H9 (cell line): ENCODE measurements at places on chromosomes 2 and 18.

DNA sequence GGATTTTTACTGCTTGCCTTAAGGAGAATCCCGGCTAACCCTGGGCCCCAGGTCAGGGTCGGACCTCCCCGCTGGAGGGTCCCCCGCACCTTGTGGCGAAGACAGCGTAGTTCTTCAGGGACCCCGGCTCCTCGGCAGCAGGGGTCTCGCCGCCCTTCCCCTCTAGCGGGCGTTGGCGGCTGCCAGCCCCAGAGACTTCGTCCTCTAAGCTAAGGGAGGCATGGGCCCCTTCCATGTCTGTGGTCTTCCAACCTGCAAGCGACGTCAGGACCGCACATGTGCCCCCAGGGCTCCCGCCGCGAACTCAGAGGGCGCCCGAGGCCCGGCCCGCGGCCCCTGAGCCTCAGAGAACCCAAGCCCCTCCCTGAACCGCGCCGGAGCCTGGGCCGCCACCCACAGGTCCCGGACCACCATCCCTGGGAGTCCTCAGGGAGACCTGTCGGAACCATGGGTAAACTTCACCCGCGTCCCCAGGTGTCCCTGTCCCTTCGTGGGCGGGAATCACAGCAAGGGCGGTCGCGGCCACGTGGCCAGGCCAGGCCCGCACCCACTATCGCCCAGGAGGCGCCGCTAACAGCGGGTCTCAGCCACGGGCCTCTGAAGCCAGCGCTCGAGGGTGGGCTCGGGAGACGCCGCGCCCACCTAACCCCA is 562 bp downstream of the ANKMY1 start:
- peak; percentile 44 for DNase-seq

- no peak for DNase-seq
Measured at GRCh38 chr2:159591221-159591620, 25.1 kb downstream of the BAZ2B start.

GRCh38 chr2:10575609-10576280 is 114.0 kb downstream of the NOL10 start:
- DNase-seq, result no peak

DNA sequence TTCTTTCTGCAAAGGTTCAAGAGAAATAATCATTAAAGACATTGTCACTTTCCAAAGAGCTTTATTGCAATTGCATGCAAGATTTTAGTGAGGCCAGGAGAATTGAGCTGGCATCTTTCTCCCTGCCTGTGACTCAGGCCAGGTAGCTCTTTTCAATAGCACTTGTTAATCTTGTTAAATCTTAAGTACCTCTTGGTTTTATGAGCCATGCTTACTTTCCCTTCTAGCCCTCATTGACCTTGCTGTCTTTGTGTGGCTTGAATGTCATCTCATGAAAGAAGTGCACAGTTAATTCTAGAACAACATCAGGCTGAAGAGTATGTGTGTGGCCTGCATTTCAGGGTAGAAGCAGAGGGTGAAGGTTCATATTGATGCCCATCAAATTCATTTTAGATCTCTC is 14.8 kb upstream of the LGALSL start:
- DNase-seq, result no peak

- DNase-seq, result no peak
Measured at GRCh38 chr2:27042159-27042661, 9.3 kb upstream of the AGBL5 start.

DNA sequence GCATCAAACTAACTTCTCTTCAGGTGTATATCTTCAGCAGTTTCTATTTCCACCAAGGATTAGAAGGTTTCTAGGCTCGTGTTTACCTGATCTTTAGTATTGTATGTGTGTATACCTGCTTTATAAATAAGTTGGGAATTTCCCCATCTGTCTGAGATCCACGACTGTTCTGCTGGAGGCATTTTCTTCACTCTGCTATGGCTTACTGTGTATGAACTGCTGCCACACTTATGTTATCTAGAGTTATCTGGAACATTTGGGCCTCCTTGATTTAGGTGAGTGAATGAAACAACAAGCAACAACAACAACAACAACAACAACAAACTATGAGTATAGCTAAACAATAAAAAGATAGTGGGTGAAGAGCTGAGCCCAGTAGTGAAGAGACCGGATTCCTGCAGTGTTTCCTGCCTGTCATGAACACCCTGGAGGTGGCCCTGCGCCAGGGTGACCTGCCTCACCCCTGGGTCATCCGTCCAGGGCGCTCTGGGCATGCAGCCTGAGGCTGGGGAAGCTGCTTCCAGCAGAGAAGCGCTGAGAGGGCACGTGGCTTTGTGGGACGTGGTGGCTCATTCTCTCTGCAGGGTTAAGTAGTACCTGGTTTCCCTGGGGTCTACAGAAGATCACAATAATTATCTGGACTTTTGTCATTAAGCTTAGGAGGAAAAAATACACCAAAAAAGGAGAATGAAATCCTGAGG is 56.1 kb upstream of the GATA6 start:
- DNase-seq, result no peak

GRCh38 chr2:80153151-80153550 is 151.4 kb downstream of the LRRTM1 start:
- DNase-seq, result no peak

DNA sequence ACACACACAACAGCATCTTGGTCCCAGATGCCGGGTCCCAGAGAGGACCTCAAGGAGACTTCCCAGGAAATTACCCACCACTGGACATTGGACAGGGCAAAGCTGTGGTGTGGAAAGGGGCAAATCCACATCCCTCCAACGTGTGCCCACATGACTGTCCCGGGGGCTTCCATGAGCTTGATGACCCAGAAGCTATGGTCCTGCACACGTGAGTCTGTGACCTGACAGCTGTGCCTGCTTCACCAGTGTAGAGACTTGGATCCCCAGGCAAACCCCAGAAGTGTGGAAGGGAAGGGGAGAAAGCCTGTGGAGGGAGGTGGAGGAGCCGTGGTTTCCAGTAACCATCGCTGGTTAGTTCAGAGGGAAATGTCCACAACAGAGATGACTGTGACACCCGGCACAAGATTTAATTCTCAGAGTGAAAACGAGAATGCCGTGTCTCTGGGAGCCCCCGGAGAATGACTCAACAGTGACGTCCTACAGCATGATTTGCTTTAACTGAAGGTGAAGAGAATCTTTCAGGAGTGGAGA is 19.1 kb upstream of the GPR55 start:
- no peak for DNase-seq

GRCh38 chr18:75694292-75694691 is 266.8 kb upstream of the SMIM21 start:
- DNase-seq, result no peak

GRCh38 chr18:9103376-9103873 is 926 bp downstream of the NDUFV2 start:
- no peak for DNase-seq

DNA sequence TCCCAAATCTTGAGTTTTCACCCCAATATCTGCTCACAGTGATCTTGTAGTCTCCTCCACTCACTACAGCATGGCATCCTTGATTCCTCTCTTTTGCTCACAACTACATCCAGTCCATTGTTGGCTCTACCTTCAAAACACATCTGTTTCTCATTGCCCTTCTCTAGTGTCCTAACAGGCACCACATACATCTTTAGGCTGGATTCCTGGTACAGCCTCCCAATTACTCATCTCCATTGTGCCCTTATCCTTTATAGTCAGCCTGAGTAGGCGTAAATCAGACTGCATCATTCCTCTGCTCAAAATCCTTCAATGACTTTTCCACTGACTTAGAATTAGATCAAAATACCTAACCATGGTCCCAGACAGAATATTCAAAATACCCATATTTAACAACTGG is 10.7 kb upstream of the TAF1B start:
- no peak for DNase-seq

GRCh38 chr2:224807153-224807964 is 91.2 kb upstream of the CCDC195 start:
- no peak for DNase-seq

GRCh38 chr18:49015886-49016647 is 65.3 kb upstream of the SMAD7 start:
- no peak for DNase-seq

DNA sequence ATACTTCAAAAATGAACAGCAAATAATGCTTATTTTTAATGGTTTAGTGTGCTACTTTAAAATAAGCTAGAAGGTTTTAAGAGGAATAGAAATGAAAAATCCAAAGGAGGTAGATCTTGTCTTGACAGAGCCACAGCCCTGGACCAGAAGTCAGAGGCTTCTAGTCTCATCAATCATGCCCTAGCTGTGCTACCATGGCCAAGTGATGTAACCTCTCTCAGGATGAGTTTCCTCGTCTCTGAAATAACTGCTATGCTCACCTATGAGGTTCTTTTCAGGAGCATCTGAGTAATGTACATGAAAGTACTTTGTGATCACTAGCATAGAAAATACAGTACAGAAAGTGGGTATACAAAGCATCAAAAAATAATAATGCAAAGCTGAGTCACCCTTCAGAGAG is 248.4 kb downstream of the PID1 start:
- DNase-seq, result no peak

DNA sequence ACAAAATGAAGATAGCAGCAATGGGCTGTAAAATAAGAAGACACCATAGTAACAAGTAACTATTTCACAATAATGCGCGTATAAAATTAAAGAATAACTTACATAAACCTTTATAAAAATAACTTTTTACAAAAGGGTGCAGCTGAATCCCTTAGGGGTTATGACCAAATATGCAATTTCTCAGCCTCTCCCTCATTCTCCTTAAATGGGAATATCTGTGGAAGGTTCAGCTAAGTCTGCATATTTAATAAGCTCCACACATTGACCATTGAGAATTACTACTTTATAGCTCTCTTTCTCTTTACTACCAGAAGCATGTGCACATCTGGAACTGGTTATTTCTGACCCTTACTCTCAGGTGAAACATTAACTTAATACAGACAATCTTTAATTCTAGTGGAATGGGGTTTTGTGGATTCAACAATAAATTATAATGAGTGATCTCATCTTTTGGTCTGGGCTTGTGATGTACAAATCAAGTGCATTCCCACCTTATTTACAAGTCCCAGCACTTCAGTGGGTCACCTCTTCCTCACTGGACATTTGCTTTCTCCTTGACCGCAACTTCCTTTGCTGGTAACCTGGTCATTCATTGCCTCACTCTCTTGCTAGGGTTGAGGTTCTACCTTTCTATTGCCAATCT is 15.7 kb downstream of the ARHGAP15 start:
- DNase-seq, result no peak

- no peak for DNase-seq
Measured at GRCh38 chr2:121279476-121280220, 5.4 kb downstream of the TFCP2L1 start.

- no peak for DNase-seq
Measured at GRCh38 chr2:96097441-96097840, 18.9 kb downstream of the ADRA2B start.

DNA sequence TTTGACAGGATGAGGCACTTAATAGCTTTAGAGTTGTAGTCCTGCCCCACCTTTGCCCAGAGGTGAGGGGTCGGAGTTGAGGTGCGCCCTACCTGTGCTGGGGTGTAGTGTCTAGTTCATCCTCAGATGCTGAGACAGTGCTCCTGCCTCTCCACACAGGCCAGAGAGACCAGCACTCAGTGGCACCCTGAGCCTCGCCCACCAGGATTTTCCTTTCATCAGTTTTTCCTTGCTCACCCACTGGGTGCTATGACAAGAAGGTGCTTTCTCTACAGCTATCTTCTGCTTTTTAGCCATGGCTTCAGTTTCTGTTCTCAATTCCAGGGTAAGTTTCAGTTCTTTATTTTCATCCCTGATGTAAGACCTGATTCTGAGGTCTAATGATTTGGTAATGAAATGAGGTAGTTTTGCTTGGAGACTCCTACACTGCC is 16.8 kb upstream of the TMEM131 start:
- DNase-seq, result no peak

- DNase-seq, result no peak
Measured at GRCh38 chr2:134167015-134167414, 86.9 kb upstream of the MGAT5 start.

- no peak for DNase-seq
Measured at GRCh38 chr2:144936442-144936841, 416.5 kb upstream of the ZEB2 start.
